ENCODE measurements at places on chromosomes 12 and 14.

DNA sequence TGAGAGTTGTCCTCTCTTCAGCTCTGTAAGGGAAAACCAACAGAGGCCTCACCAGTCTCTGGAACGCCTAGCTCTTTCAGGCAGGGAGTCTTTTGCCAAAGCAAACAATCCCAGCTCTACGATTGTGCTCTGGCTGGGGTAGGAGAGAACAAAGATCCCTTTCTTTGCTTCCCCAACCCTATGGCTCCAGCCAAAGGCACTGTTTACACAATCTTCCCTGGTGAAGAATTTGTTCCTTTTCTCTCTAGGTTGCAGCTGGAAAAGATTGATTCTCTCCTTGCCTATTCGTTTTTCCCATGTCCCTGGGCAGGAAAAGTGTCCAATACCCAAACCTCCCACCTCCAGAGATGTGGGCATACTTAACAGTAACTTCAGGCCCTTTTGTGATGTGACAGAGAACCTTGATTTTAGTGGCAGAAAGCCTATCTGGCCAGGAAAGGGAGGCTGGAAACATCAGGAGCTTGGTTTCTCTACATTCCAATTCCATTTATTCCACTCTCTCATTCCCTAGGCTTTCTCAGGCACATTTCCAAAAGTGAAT, 16.8 kb downstream of the ATP5MC2 start:
- no peak overlapping the region for H3K4me3 ChIP-seq
- H3K4me1 ChIP-seq, result peaks cover 28% of the 10 kb centered on the region
- DNase-seq, result no peak
- H3K27me3 ChIP-seq, result no peaks in the 10 kb centered on the region
- peak overlapping the region; percentile 52 for H3K27ac ChIP-seq
- no peaks in the 10 kb centered on the region for H3K36me3 ChIP-seq

DNA sequence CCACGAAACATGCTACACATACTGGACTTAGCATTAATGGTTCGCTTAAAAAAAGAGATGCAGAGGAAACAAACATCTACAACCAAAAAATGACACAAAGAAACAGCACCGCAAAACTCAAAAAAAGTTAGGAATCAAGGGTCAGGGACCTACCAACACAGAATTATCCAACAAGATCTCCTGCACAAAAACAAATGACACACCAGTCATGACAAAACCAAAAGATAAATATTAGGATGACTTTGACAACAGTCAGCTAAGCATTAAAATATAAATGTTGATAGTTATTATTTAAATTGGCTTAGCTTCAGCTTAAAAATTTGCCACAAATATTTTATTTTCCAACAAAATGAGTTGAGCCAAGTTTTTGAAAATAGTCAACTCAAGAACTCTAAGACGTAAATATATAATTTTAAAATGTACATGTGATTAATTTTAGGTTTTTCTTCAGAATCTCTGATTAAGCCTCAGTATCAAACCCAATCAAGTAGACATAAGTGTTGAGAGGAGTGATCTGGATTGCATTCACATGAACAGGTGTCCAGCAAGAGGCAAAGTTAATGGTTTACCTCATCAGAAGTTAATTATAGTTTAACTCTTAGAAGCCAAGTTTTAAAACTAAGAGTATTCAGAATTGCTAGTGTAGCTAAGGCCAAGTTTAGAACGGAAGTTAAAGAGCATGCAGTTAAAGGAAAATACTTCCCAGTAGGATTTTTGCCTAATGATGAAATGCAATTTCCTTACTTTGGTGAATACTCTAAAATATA, 79.9 kb downstream of the HEATR5A start:
- H3K4me1 ChIP-seq, result peaks cover 9% of the 10 kb centered on the region
- peaks cover 28% of the 10 kb centered on the region for H3K36me3 ChIP-seq
- H3K4me3 ChIP-seq, result no peak overlapping the region

- H3K27ac ChIP-seq, result no peak overlapping the region
- peaks cover 18% of the 10 kb centered on the region for H3K4me1 ChIP-seq
- H3K36me3 ChIP-seq, result no peaks in the 10 kb centered on the region
- H3K27me3 ChIP-seq, result no peaks in the 10 kb centered on the region
- H3K4me3 ChIP-seq, result no peak overlapping the region
Observed at GRCh38 chr12:130074661-130075406, 87.4 kb upstream of the FZD10 start.

DNA sequence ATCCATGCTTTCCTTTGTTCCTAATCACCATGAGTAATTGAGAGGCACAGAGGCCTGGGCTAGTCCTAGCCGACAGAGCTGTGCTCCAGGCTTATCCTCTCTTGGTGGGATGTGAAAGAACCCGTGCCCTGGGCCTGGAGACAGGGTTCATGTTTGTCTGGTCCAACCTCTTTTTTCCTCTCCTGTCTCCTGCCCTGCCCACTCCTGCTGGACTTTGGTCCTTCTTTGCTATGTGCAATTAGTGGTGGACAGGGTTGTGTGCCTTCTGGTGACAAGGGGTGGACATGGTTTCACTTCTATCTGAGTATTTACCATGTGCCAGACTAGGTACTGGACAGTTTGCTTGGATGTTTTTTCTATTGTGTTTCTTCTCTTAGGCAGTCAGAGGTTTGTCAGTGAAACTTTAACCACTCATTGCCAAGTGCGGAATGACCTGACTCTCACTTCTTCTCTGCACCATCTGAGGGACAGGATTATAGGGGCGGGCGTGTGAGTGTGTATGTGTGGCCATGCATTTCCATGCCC, 126.1 kb downstream of the SMOC1 start:
- DNase-seq, result no peak
- no peaks in the 10 kb centered on the region for H3K27me3 ChIP-seq
- no peaks in the 10 kb centered on the region for H3K4me1 ChIP-seq
- H3K36me3 ChIP-seq, result no peaks in the 10 kb centered on the region
- H3K27ac ChIP-seq, result no peak overlapping the region

- no peak overlapping the region for H3K4me3 ChIP-seq
- no peak for DNase-seq
- no peaks in the 10 kb centered on the region for H3K27me3 ChIP-seq
Observed at GRCh38 chr14:32611752-32612151, 282.7 kb downstream of the AKAP6 start.
